ENCODE measurements at places on chromosomes 6 and 20.
A peak's percentile ranks its signal among the peaks of the same experiment; 100 is the strongest.

GRCh38 chr6:34852406-34853085 is 35.3 kb downstream of the TAF11 start:
- DNase-seq: no peak

- DNase-seq: no peak
Observed at GRCh38 chr6:141878686-141879085, 254.0 kb upstream of the GJE1 start.

DNA sequence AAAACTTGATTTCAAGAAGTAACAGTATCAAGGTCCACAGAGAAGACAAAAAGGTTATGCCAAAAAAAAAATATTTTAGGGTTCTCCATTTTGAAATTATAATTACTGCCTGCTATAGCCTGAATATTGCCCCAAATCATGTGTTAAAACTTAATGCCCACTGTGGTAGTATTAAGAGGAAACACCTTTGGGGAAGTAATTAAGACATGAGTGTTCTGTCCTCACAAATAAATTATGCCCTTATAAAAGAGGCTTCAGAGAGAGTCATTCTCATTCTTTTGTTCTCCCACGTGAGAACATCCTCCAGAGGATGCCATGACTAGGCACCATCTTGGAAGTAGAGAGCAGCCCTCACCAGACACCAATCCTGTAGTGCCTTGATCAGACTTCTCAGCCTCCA is 66.2 kb downstream of the GMDS start:
- DNase-seq: no peak

DNA sequence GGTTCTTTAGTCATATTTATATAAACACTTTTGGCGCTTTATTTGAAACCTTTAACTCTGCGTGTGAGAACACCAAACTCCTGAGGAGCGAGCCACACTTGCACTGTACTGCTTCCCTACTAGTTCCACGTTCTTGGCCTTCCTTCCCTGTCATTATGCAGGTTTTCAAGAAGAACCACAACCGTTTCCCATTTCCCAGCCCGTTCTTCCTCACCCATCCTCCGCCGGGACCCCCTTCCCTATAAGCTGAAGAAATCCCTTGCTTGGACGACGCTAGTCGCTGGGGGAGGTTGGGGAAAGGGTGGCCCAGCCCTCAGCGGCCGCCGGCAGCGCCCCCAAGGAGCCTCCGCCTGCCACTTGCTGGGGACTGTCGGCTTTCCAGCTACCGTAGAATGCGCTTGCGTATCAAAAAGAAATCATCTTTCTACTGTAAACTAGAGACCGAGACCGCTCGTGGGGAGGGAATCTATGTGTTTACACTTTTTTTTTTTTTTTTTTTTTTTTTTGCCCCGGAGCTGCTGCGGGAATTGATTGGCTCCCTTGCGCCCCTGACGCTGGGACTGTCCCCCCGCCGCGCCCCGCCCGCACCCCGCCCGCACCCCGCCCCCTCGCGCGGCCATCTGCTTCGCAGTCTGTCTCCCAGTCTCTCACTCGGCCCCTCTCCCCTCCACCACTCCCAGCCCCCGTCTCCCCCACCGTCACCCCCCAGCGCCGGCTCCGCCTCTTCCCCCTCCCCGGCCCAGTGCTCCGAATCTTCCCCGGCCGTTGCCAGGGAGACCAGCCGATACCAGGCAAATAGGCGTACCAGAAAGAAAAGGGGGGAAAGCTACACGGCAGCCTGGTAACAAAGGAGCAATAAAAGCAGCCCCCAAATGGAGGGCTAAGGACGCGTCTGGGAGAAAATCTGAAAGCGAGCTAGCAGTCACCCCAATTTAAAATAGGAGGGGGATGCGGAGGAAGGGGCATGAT is 2.3 kb upstream of the MARCKS start:
- peak; percentile 81 for DNase-seq

DNA sequence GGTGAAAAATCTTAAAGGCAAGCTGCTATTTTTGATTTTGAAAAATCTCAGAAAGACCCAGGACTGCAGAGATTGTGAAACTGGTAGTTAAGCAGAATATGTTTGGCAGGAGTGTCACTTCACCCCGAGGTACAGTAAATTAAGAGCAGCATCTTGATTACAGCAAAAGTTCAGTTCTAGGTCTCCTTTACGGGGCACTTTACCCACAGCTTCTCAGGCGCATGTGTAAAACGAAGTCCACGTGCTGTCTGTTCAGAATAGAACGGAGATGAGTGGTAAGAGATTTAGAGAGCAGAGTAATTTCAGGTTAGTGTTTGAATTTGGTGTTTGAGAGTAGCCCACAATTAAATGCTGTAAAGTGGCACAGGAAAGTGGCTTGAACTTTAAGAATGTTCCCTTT is 84.0 kb downstream of the FARS2 start:
- no peak for DNase-seq

GRCh38 chr20:33704197-33704924 is 15.7 kb downstream of the PXMP4 start:
- no peak for DNase-seq

- DNase-seq: no peak
Observed at GRCh38 chr6:78340755-78341154, 526.6 kb upstream of the IRAK1BP1 start.

GRCh38 chr6:69883551-69883950 is 17.2 kb downstream of the COL19A1 start:
- no peak for DNase-seq

GRCh38 chr20:50724112-50724725 is 7.2 kb upstream of the PARD6B start:
- no peak for DNase-seq

GRCh38 chr6:156686301-156686994 is 90.7 kb upstream of the ARID1B start:
- peak; percentile 57 for DNase-seq

GRCh38 chr20:23435626-23436539 is 3.6 kb upstream of the CSTL1 start:
- DNase-seq: no peak

DNA sequence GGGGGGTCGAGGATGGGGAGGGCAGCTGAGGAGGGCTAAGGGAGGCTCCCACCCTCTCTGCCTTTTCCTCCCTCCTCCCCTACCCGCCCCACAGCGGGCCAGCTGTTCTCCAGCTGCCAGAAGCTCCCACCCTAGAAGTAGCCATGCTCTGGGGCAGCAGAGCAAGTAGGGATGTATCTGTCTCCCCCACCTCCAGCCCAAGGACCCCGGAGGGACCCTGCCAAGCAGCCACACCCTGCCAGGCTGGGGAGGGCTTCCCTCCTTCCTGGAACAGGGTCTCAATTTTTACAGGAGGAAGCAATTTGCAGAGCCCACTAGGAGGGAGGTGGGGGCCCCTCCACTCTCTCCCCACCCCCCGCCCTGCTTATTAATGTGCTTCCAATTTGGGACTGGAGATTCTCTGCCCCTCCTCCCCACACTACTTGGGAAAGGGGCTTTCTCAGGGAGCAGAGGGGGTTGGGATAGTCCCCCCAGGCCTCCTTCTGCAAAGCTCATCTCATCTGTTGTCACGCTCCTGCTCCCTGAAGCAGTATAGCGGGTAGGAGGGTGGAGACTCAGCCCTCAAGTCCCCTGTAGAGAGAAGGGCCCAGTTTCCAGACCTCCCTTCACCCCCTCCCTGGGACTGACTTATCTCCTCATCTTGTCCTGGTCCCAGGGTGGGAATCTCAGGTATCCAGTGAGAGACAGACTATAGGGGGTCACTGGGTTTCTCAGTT is 4.5 kb downstream of the TEAD3 start:
- DNase-seq: no peak

GRCh38 chr6:135018941-135019340 is 35.7 kb downstream of the HBS1L start:
- DNase-seq: no peak

GRCh38 chr6:101912311-101912710 is 518.8 kb downstream of the GRIK2 start:
- DNase-seq: no peak

DNA sequence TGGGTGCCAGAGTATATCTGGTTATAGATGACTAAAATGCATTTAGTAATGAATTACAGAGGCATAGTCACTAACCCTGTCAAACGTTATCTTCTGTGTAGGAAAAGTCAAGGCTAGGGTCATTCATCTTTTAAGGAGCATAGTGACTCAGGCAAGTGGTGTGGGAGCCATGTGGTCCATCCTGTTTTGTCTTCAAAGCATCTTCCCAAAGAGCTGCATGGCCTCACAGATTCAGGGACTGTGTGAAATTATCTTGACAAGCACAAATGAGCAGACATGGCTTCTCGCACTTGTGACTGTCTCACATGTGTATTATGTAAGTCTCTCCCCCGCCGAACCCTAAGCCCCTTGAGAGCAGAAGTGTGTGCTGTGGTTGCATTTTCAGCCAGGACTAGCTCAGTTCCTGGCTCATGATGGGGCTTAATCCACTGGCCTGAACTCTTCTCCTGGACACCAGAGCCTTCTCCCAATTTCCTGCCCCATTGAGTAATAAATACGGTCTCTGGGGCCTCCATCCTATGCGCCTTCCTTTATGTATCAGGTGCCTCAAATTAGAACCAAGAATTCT is 769.1 kb downstream of the QKI start:
- DNase-seq: no peak

DNA sequence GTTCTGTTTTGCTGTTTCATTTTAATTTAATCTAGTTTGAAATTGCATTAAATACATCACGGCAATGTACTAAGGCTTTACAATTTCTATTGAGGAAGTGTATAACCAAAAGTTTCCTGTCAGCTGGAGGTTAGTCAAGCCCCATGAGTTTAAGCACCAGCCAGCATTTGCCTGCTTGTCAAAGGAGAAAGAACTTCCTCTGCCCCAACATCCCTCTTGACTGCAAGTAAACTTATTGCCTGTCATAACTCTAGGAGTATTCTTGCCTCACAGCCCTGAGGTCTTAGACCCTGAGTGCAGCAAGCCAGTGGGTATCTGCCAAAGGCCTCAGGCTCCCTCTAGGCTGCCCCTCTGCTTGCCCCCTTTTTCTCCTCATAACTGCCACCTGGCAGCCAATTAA is 106.7 kb upstream of the INSM1 start:
- DNase-seq: no peak

DNA sequence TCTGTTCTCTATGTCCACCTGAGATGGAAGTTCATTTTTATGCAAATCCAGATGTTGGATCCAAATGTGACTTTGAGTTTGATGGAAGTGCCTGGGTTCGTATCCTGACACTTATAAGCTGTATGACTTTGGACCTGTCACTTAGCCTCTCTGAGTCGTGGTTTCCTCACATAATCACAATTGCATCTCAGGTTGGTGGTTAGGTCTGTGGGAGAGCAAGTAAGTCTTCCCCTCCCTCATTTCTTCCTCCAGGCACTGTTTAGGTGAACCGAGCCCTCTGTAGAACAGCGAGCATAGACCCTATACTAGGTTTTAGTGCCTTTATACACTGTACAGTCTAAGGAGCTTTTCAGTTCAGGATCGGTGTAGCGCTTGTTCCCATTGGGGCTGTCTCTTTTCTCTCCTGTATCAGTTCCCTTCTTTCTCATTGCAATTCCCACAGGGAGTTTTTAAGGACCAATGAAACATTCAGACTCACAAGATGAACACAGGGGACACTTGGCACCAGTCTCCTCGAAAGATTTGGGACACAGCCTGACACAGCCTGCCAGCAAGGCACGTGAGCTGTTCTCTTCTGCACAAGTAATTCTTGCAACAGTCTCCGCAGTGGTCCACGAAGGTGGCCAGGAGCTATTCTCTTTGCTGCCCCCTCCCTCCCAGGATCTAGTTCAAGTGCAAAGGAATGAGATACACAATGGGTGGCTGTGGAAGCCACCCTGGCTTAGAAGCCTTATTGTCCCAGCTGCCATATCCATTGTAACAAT is 11.8 kb downstream of the TOX2 start:
- DNase-seq: no peak

- DNase-seq: no peak
Observed at GRCh38 chr6:82738773-82739172, 326.9 kb downstream of the UBE3D start.

DNA sequence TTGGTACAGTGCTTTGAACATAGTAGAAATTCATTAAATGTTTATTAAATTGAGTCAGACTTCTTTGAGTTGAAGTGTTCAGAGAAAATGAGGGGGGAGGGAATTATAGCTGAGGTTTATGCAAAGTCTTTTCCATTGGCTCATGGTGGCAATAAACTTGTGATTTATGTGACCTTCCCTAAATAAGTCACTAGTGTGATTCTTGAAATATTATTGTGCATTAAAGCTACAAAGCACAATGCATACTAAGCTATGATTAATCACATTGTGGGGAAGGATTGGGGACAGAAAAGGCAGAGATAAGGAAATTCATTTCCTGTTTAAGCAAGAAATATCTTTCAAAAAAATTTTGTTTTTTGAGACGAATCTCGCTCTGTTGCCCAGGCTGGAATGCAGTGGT is 877.5 kb downstream of the TFAP2A start:
- DNase-seq: no peak

Data from LoVo (cell line).